Breast epithelium (tissue), 4 donors: ENCODE measurements at places on chromosomes 6 and 20. TPM values are rescaled to one million over a fixed set of nuclear protein-coding genes. Genes with fewer than 3 reads are reported as not detected.

DNA sequence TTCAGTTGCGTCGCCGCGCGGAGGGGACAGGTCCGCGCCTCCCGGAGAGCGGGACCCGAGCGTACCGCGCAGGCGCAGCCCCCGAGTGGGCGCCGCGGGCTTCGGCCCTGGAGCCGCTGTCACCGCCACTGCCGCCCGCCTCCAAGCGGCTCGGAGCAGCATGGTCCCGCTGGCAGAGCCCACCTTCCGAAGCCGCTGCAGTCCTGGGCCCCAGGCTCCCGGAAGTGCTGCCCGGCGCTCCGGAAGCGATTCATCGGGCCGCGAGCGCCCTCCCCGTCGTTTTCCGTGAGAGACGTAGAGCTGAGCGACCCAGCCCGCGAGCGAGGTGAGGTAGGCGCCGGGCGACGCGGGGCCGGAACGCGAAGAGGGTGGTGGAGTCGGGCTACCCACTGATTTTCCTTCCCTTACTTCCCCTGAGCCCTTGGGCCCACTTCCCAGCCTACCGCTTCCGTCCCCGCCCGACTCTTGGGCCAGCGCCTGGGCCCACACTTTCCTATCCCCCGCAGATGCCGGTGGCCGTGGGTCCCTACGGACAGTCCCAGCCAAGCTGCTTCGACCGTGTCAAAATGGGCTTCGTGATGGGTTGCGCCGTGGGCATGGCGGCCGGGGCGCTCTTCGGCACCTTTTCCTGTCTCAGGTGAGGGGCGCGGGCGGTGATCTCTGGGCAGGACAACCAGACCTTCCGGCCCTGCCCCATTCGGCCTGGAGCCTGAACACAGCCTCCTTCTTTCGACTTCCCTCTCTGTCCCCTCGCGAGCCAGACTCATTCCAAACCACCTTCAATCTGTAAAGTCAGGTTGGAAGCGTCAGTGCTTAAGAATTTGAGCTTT, at the start of the genes NFS1 and ROMO1:
TSS of gene NFS1 (minus strand) at position 226 of the 830 bp plus-strand sequence. CDS start at position 162, 64 bp downstream.
TSS of gene ROMO1 (plus strand) at position 279 of the 830 bp plus-strand sequence. CDS start at position 507, 228 bp downstream.
- DNase-seq, result peak; percentile 62
- H3K27me3 ChIP-seq, result no peaks in the 10 kb centered on the region
- peaks cover 6% of the 10 kb centered on the region for H3K4me1 ChIP-seq
- H3K27ac ChIP-seq, result peak within 1 kb of the TSS; percentile 97
- peaks cover 5% of the 10 kb centered on the region for H3K36me3 ChIP-seq
- H3K4me3 ChIP-seq, result peak within 1 kb of the TSS; percentile 96

DNA sequence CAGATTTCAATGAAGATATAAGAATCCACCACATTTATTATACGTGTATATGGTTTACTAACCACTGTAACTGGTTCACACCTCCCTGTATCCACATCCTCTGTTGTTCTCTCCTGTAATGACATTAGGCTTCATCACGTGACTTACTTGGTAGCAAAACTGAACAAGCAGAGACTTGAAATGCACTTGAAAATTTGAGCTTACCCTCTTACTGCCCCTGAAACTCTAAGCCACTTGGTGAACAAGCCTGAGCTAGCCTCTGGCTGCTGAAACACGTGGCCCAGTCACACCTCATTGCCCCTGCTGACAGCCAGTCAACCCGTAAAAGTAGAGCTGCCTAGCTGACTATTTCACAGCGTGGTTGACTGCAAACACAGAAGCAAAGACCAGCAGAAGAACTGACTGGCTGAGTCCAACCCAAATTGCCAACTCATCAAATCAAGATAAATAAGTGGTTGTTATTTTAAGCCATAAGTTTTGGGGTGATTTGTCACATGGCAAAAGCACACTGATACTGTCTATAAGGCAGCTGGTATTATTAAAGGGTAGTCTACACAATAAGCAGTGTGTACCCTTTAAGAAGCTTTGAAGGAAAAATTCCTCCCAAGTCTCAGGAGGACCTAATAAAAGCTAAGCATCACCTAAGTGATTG, 109.0 kb downstream of the RALGAPA2 start:
- no peak overlapping the region for H3K27ac ChIP-seq
- H3K36me3 ChIP-seq, result no peaks in the 10 kb centered on the region
- no peaks in the 10 kb centered on the region for H3K4me1 ChIP-seq
- no peak for DNase-seq
- no peaks in the 10 kb centered on the region for H3K27me3 ChIP-seq

DNA sequence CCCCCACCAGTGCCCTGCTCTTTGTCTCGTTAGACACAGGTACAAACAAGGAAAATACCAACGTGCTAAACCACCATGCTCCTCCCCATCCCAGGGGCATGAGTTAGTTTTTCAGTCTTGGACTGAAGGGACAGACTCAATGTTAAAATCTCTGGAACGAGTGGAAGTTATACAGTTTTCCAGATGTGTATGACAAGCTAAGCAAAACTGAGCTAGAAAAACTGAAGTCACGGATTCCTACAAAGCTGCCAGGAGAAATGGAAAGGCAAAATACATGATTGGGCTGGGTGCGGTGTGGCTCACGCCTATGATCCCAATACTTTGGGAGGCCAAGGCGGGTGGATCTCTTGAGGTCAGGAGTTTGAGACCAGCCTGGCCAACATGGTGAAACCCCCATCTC, 34.3 kb upstream of the QKI start:
- H3K27me3 ChIP-seq, result no peaks in the 10 kb centered on the region
- H3K36me3 ChIP-seq, result no peaks in the 10 kb centered on the region
- no peak for DNase-seq
- H3K27ac ChIP-seq, result no peak overlapping the region
- no peaks in the 10 kb centered on the region for H3K4me1 ChIP-seq

DNA sequence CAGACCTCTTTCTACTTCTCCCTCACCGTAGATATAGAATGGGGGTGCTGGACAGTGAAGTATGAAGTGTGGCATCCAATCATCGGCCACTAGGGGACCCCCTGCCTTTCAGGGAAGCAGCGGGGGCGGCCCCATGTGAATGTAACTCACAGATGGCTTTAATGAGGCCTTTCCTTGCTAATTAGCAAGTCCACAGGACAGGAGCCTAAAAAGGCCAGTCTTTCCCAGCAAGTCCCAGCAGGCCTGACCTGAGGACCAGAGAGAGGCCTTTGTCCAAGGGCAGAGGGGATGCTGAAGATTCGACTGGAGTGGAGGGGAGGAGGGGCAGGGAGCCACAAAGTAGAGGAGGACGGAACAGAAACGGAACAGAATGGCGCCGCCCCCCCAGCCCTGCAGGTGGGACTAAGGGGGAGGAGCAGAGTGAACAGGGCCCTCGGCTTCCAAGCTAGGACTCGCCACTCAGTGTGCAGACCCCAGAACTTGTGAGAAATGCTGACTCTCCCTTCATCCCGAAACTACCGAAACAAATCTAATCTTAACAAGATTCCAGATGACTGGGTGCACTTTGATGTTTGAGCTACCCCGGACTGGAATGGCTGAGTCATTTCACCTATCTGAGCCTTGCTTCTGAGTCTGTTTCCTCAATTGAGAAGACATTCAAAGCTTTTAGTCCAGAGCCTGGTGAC, 5.8 kb downstream of the C6orf132 start:
- peak overlapping the region; percentile 27 for H3K4me3 ChIP-seq
- no peaks in the 10 kb centered on the region for H3K36me3 ChIP-seq
- DNase-seq, result no peak
- no peaks in the 10 kb centered on the region for H3K4me1 ChIP-seq
- no peaks in the 10 kb centered on the region for H3K27me3 ChIP-seq

- no peaks in the 10 kb centered on the region for H3K4me1 ChIP-seq
- no peaks in the 10 kb centered on the region for H3K36me3 ChIP-seq
- H3K4me3 ChIP-seq, result no peak overlapping the region
- no peaks in the 10 kb centered on the region for H3K27me3 ChIP-seq
- DNase-seq, result no peak
Observed at GRCh38 chr6:84842525-84843166, 78.2 kb upstream of the TBX18 start.

DNA sequence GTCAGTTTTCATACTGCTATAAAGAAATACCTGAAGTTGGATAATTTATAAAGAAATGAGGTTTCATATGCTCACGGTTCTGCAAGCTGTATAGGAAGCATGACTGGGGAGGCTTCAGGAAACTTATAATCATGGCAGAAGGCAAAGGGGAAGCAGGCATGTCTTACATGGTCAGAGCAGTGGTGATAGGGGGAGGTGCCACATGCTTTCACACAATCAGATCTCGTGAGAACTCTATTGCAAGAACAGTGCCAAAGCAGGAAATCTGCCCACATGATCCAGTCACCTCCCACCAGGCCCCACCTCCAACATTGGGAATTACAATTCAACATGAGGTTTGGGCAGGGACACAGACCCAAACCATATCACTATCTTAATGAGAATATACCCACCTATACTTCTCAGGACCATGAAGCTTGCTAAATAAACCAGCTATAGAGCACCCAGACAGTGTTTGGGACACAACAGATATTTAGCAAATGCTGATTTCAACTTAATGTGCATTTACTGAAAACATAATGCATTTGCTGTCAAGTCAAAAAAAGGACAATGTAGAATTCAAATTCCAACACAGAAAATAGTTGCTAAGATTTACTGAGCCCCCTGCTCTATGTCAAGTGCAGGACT, 63.8 kb downstream of the TNFRSF21 start:
- no peaks in the 10 kb centered on the region for H3K36me3 ChIP-seq
- H3K27ac ChIP-seq, result no peak overlapping the region
- H3K27me3 ChIP-seq, result no peaks in the 10 kb centered on the region
- H3K4me3 ChIP-seq, result no peak overlapping the region

DNA sequence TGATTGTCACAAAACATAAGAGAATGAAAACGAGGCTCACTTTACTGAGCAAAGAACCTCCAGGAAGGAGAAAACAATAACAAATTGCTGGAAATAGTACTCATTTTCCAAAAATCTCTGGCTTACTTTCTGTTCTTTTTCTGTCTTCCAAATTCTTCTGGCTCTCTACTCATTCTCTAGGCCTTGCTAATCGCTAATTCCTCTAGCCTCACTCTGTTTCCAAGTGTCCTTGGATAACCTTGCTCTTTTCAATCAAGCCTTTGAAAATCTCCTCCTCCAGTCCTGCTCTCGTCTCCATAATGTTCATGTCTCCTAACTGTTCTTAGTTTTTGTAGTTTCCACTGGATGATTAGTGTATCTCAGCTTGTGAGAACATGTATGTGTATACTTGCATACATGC, 96.2 kb upstream of the MAP7 start:
- no peak overlapping the region for H3K4me3 ChIP-seq
- no peaks in the 10 kb centered on the region for H3K27me3 ChIP-seq
- no peaks in the 10 kb centered on the region for H3K36me3 ChIP-seq
- no peaks in the 10 kb centered on the region for H3K4me1 ChIP-seq

GRCh38 chr6:63349401-63349800, 29.6 kb upstream of the LGSN start:
- no peaks in the 10 kb centered on the region for H3K4me1 ChIP-seq
- H3K27me3 ChIP-seq, result no peaks in the 10 kb centered on the region
- no peak overlapping the region for H3K4me3 ChIP-seq
- H3K36me3 ChIP-seq, result no peaks in the 10 kb centered on the region
- no peak overlapping the region for H3K27ac ChIP-seq

DNA sequence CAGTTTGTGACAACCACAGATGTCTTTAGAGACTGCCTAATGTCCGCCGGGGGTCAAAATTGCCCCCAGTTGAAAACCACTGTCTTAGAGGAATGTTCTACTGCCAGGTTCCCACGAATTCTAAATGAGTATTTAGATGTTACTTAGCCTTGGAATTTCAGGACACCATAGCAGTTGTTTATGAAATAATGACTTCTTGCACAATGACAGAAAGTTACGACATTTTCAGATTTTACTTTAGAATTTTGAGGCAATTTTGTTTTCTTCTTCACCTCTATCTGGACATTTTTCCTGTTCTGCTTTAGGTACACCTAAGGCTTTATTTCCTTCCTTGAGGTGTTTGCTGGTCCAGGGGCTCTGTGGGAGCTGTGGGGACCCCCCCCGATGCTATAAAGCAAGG, 83.4 kb downstream of the CCDC170 start:
- H3K4me1 ChIP-seq, result no peaks in the 10 kb centered on the region
- no peaks in the 10 kb centered on the region for H3K36me3 ChIP-seq
- DNase-seq, result no peak
- H3K4me3 ChIP-seq, result no peak overlapping the region
- H3K27me3 ChIP-seq, result no peaks in the 10 kb centered on the region
- H3K27ac ChIP-seq, result no peak overlapping the region

- H3K4me3 ChIP-seq, result no peak overlapping the region
- no peak overlapping the region for H3K27ac ChIP-seq
- H3K4me1 ChIP-seq, result no peaks in the 10 kb centered on the region
- no peaks in the 10 kb centered on the region for H3K36me3 ChIP-seq
- no peak for DNase-seq
Observed at GRCh38 chr6:137297887-137298286, 78.7 kb upstream of the IFNGR1 start.

- H3K36me3 ChIP-seq, result no peaks in the 10 kb centered on the region
- peaks cover 13% of the 10 kb centered on the region for H3K4me1 ChIP-seq
- H3K27me3 ChIP-seq, result no peaks in the 10 kb centered on the region
- peak overlapping the region; percentile 8 for H3K27ac ChIP-seq
- DNase-seq, result no peak
Observed at GRCh38 chr6:105603788-105604586, 201.1 kb upstream of the PREP start.

GRCh38 chr6:155943635-155944034, 488.0 kb upstream of the NOX3 start:
- H3K36me3 ChIP-seq, result no peaks in the 10 kb centered on the region
- no peaks in the 10 kb centered on the region for H3K4me1 ChIP-seq
- no peaks in the 10 kb centered on the region for H3K27me3 ChIP-seq
- H3K4me3 ChIP-seq, result no peak overlapping the region
- no peak for DNase-seq

DNA sequence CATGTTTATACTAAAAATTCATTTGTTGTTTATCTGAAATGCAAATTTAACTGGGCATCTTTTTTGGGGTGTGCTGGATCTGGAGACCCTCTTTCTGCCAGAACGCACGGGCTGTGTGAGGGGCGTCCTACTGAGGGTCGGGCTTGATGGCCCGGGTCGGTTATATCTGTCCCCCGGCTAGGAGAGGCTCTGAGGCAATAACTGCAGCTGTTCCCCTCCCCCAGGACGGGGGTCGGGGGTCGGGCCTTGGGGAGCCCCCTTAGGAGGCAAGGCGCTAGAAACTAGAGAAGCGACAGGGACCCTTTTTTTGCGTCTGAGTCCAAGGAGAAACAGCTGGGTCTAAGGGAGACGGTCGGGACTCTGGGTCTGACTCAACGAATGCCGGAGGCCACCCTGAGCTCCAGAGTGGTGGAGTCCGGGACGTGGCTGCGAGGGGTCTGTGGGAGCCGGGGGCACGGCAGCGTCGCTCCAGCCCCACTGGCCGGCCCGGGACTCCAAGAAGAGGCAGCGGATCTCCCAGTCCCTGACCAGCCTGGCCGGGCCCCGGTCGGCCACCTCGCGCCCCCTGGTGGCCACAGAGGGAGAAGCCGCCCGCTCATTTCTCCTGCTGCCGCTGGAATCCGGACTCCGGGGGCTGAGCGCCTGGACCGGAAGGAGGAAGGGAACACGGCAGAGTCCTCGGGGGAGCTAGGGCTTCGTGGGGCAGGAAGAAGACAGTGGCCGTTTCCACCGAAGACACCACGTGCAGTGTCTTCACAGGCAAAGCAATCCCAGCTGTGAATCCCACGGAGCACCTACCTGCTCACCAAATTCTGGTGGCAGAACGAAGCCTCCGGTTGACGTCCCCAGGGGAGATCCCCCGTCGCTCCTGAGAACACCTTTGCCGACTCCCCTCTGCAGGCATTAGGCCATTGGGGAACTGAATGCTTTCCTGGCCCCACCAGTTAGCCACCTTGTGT, 24.0 kb upstream of the SCML4 start:
- peak overlapping the region; percentile 32 for H3K4me3 ChIP-seq
- peak; percentile 84 for DNase-seq
- H3K36me3 ChIP-seq, result no peaks in the 10 kb centered on the region
- H3K27me3 ChIP-seq, result no peaks in the 10 kb centered on the region

PLN gene
- total RNA-seq, result 4.6 TPM

AVP gene
- total RNA-seq, result not detected

BPI gene
- total RNA-seq, result not detected

HSPA1L gene
- 1.9 TPM for total RNA-seq

ZBP1 gene
- total RNA-seq, result 2.4 TPM

COX4I2 gene
- not detected for total RNA-seq

FOXP4 gene
- 11.0 TPM for total RNA-seq

SMLR1 gene
- total RNA-seq, result not detected
